ENCODE measurements at places on chromosomes 7 and 10. TPM values are rescaled to one million over a fixed set of nuclear protein-coding genes. Genes with fewer than 3 reads are reported as not detected.

- peak; percentile 87 for DNase-seq
Measured at GRCh38 chr10:63268798-63269503, 135.8 kb downstream of the NRBF2 start.

DNA sequence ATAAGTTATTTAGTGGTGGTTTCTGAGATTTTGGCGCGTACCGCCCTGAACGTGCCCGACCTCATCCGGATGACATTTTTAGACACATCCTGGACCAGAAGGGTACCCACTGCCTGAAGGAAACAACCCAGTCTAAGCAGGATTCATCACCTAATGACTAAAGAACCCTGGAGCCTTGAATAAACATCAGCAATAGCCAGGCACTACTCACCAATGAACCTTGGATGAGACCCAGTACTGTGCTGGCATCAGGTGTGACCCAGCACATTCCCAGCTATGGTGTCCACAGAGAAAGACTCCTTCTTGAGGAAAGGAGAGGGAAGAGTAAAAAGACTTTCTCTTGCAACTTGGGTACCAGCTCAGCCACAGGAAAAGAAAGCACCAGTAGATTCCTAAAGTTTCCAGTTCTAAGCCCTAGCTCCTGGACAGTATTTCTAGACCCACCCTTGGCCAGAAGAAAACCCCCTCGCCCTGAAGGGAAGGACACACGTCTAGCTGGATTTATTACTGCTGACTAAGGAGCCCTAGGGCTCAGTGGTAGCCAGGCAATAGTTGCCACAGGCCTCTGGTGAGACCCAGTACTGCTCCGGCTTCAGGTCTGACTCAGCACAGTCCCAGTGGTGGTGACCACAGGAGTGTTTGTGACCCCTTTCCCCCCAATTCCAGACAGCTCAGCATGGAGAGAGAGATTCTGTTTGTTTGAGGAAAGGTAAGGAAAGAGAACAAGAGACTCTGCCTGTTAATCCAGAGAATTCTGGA lies 32.5 kb downstream of the ZNF277 start:
- no peak for DNase-seq

DNA sequence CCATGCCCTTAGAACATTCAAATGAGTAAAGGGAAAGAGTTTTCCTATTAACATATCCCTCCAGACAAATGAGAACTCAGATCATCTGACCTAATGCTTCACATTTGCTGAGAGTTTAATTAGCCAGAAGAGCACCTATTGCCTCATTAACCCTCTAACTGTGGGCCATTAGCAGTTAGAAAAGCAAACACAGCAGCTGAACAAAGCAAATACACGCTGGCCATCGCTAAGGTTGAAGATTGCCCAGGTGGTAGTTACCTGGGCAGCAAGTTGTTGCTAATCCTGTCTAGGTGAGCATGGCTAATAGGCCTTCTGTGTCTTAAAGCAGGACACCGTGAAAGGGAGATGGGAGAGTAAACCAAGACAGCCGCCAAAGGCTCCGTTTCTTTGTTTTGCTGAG lies 49.9 kb upstream of the UCN3 start:
- DNase-seq: no peak

Gene C10orf67
- not detected for total RNA-seq

Gene PON1
- 0.90 TPM for total RNA-seq

Gene GJD4
- not detected for total RNA-seq

All from H9 (cell line).